Transverse colon (tissue), 4 donors: ENCODE measurements at places on chromosomes 4 and X. TPM values are rescaled to one million over a fixed set of nuclear protein-coding genes. Genes with fewer than 3 reads are reported as not detected.

The OPRPN gene
- not detected for total RNA-seq

The TDO2 gene
- total RNA-seq, result not detected

The DEFB131A gene
- total RNA-seq, result not detected

The SULT1B1 gene
- 105 TPM for total RNA-seq

The CC2D2A gene
- 7.4 TPM for total RNA-seq

The GC gene
- not detected for total RNA-seq

The UGT2B11 gene
- total RNA-seq, result not detected

The SCOC gene
- total RNA-seq, result 43.4 TPM

The SPANXN3 gene
- total RNA-seq, result not detected

The SHROOM3 gene
- 430 TPM for total RNA-seq

The KLHL4 gene
- 0.27 TPM for total RNA-seq

The SLIT2 gene
- 6.7 TPM for total RNA-seq

The ATP1B4 gene
- not detected for total RNA-seq

The AFP gene
- total RNA-seq, result not detected

The REELD1 gene
- not detected for total RNA-seq

The ERVMER34-1 gene
- 0.20 TPM for total RNA-seq

The MAP7D2 gene
- 2.1 TPM for total RNA-seq

The GUCY1B1 gene
- total RNA-seq, result 14.9 TPM

The LIMCH1 gene
- 8.1 TPM for total RNA-seq

The MTNR1A gene
- total RNA-seq, result not detected

The TIGD4 gene
- 0.95 TPM for total RNA-seq

The CPLX1 gene
- total RNA-seq, result 0.32 TPM

The TMEM35A gene
- total RNA-seq, result 6.8 TPM

The TCP11X2 gene
- total RNA-seq, result not detected

The CXCL8 gene
- total RNA-seq, result 0.55 TPM

The MAGED4B gene
- total RNA-seq, result 1.5 TPM

The ADGRL3 gene
- total RNA-seq, result 3.5 TPM

The TLR3 gene
- 20.1 TPM for total RNA-seq

The POF1B gene
- 130 TPM for total RNA-seq

The VSIG1 gene
- total RNA-seq, result not detected

The ESX1 gene
- not detected for total RNA-seq

The ZNF141 gene
- 21.0 TPM for total RNA-seq

The GAB3 gene
- 4.0 TPM for total RNA-seq

The NPNT gene
- total RNA-seq, result 4.5 TPM

The CACNA1F gene
- total RNA-seq, result not detected

The MED14 gene
- total RNA-seq, result 74.6 TPM

The AMTN gene
- total RNA-seq, result not detected

The P2RY10 gene
- 2.0 TPM for total RNA-seq
